Left colon (tissue), 2 donors: ENCODE measurements at places on chromosomes 4 and X. TPM values are rescaled to one million over a fixed set of nuclear protein-coding genes. Genes with fewer than 3 reads are reported as not detected.
A peak's percentile ranks its signal among the peaks of the same experiment; 100 is the strongest.

DNA sequence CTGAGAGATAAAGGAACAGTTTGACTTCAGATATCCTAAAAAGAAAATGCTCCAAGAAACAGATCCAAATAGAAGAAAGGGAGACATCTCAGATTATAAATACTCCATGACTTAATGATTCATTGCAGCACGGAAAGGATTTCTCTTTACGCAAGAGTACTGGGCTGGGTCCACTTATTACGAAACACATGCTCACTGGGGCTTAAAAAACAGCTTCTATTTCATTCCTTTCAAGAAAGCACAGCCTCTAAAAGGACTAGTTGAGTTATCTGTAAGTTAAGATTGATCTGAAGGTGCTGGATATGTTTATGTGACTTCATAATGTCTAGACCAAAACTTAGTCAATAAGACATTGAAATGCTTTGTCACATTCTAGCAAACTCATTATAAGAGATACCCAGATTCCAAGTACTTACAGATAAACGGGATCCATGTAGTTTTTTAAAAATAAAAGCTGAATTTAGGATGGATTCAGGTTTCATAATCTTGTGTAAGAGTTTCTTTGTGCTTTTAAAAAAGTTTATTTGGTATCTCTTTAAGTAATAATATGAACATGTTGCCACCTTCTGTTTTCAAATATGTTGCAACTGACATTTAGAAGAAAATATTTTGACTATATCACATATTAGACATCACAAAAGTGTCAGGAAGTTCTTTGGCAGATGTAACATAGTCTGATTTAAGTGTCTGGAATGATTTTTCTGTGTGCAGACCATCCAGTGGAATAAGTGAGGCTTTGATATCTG is 109.5 kb upstream of the MYOZ2 start:
- DNase-seq, result no peak

GRCh38 chr4:152112887-152113286 is 352.1 kb upstream of the GATB start:
- no peak for DNase-seq

- DNase-seq, result no peak
These were observed 428.9 kb upstream of the GNPDA2 start for GRCh38 chr4:45155081-45155777.

DNA sequence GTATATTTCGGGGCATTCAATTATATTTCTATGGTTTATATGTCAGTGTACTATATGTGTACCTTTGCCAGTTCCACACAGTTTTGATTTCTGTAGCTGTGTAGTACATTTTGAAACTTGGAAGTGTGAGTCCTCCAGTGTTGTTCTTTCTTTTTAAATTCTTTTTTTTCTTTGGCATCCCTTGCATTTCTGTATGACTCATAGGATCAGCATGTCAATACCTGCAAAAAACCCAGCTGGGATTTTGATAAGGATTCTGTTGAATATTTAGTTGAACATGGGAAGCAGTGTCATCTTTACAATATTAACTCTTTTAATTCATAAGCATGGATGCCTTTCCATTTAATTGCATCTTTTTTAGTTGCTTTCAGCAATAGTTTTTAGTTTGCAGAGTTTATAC is 100.0 kb downstream of the SH3BGRL start:
- DNase-seq, result no peak

DNA sequence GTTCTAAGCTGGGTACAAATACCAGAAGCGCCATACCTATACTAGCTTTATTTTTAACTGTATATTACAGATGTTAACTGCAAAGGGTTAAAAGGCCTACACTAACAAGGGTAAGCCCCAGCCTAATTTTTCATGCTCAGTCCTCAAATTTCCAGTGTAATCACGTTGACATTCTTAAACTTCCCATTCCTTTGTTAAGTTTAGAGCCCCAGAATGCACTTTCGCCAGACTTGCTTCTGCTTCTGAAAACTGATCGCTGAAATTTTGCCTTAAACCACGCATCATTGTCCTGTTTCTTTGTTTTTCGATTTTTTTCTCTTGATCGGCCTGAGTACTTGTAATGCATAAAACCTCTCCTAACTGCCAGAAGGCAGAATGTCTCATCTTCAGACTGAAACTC is 2141.9 kb upstream of the AGA start:
- DNase-seq, result no peak

- DNase-seq, result no peak
These were observed 139.9 kb downstream of the NDST3 start for GRCh38 chr4:118173956-118174725.

- peak; percentile 48 for DNase-seq
These were observed 44.4 kb downstream of the BBS12 start for GRCh38 chr4:122776916-122777315.

DNA sequence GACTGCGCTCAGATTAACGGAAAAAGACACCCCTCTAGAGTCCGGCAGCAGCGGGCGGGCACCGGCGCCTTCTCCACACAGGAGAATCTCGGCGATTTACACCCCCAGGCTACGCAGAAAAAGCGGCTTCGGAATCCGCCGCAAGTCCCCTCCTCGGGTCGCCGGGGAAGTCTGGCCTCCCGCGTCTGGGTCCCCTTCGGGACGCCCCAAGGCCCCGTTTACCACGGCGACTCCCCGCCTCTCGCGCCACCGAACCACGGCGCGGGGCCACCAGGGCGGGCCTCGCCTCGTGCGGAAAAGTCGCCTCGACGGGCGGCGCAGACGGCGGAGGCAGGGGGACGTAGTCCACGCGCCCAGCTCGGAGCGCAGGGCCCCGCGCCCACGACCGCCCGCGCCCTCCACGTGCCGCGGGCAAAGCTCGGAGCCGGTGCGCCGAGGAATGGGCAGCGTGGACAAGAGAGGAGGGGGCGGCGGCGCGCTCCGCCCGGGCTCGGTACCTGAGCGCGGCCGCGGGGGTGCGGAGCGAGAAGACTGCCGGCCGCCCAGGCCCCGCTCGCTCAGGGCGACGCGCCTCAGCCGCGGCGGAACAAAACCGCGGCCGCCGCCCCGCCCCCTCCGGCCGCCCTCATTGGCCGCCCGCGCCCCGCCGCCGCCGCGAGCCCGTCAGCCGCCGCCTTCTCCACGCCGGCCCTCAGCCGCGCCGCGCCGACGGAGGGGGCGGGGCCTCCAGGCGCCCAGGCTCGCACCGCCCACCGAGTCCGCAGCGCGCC is at the start of gene FAM53A:
FAM53A (minus strand) TSS at position 578 of the 770 bp plus-strand sequence. CDS start 15,572 bp downstream, outside the sequence.
- DNase-seq, result peak; percentile 47

DNA sequence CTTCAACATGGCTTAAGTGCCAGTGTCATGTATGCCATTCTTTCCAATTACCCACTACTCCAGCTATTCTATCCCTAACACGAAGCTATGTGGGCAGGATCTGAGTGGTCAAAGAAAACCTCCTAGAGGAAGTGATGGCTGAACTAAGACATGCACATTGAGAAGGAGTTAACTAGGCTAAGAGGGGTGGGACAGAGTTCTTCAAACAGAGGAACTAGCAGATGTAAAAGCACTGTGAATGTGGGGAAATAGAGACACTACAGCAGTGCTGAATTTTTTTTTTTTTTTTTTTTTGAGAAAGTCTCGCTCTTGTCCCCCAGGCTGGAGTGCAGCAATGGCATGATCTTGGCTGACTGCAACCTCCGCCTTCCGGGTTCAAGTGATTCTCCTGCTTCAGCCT is 6.2 kb downstream of the JCHAIN start:
- no peak for DNase-seq

DNA sequence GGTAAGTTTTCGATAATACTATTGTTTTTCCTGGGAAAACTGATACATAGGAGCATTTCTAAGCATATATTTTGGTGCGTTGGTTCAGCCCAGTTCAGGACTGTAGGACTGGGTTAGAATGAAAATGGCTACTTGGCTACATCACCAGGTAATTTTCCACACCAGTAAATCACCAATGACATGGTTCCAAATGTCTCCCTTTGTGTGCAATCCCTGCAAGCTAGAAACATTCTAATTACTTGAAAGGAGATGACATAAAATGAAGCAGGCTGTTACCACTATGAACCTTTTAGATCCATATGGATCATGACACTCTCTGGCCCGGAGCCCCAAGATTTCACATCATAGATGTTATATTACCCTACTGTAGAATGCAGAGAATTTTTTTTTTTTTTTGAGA is 577.4 kb upstream of the FTHL17 start:
- no peak for DNase-seq

GRCh38 chrX:151488677-151489076 is 74.8 kb upstream of the PASD1 start:
- no peak for DNase-seq

- no peak for DNase-seq
These were observed 19.4 kb downstream of the EVC start for GRCh38 chr4:5730436-5730835.

DNA sequence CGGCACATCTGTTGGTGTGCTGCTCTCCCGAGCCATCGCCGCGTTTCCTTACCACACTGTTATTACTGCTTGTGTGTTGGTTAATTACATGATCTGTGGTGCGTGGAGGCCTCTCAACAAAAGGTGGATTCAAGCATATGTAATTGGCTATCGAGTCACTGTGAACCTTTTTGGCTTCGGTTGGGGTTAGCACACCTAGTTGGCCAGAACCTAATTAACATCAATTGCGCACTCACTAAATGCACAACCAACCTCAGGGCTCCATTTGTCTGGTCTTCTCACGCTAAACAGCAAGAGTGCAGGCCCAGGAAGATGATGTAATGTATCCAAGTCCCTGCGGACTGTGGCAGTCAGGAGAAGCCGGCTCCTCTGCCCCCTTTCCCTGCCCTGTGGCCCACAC is 17.4 kb downstream of the ENPP6 start:
- DNase-seq, result no peak

- DNase-seq, result no peak
These were observed 10.4 kb downstream of the ACOT9 start for GRCh38 chrX:23732704-23733103.

The TLL1 gene
- 1.9 TPM for total RNA-seq

The CDX4 gene
- not detected for total RNA-seq

The DAPP1 gene
- 2.0 TPM for total RNA-seq

The RAB41 gene
- total RNA-seq, result 0.34 TPM

The CPLX1 gene
- 3.5 TPM for total RNA-seq

The SLC9A7 gene
- 1.9 TPM for total RNA-seq

The RIBC1 gene
- total RNA-seq, result 0.85 TPM

The PAPSS1 gene
- total RNA-seq, result 23.8 TPM

The SPOCK3 gene
- total RNA-seq, result 0.12 TPM

The MSX1 gene
- 0.25 TPM for total RNA-seq

The STAG2 gene
- total RNA-seq, result 66.8 TPM

The NAT8L gene
- 0.06 TPM for total RNA-seq

The SYN1 gene
- 0.73 TPM for total RNA-seq

The CPZ gene
- 2.9 TPM for total RNA-seq

The SSX4B gene
- total RNA-seq, result not detected
